ENCODE measurements at places on chromosomes 5 and 9.

GRCh38 chr9:128145951-128146351, 3.3 kb upstream of the LCN2 start:
- no peak for DNase-seq

DNA sequence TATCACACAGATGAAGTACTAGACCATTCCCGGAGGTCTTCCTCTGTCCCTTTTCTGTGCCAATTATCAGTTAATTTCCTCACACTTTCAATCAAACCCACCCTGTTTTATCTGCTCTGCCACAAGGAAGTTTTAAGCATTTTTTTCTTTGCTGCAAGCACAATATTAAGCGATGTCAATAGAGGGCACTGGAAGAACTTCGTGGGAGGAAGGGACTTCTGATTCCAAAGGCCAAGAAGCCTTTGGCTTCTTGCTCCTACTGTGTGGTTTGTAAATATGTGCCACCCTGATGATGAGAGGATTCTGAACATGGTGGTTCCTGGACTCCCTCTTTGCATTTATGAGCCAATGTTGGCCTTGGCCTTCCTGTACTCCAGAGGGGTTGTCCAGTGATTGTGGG, 1712.5 kb upstream of the C9orf72 start:
- DNase-seq, result no peak

GRCh38 chr5:139512786-139513390, 30.3 kb upstream of the STING1 start:
- no peak for DNase-seq

- DNase-seq, result no peak
Observed at GRCh38 chr9:14747111-14747510, 24.6 kb upstream of the CER1 start.

GRCh38 chr9:77598524-77598923, 49.6 kb downstream of the GNA14 start:
- no peak for DNase-seq

DNA sequence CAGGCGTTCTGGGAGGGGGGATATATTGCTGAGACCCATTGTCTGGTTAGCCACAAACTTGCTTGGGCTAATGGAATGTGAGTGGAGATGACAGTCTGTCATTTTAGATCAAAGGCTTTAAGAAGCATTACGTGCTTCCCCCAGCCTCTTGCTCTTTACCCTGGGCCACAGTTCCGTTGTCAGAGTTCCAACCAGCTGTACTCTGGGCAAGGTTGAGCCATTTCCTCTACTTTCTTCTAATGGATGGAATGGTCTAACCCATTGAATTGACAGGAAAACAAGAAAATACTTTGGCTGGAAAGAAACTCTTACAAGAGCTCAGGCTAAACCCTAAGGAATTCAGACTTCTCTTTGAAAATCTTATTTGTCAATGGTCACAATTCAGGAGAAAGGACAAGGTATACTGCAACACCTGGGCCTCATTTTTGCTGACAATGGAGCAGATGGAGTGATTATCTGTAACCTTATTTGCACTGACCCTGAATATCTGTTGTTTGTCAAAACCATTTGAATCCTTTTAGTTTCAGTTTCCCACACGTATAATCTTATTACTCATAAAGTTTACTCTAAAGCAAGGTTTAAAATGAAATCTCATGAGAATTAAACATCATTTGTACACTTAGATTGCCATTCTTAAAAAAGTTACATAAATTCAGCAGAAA, 231.4 kb downstream of the PDE4D start:
- no peak for DNase-seq

All from thoracic aorta (tissue), 2 donors.